ENCODE measurements at places on chromosomes 7 and 10. TPM values are rescaled to one million over a fixed set of nuclear protein-coding genes. Genes with fewer than 3 reads are reported as not detected.

The AGR2 gene
- 11.9 TPM for total RNA-seq

The CLDN4 gene
- 277 TPM for total RNA-seq

The TDRD1 gene
- total RNA-seq: not detected

The NOLC1 gene
- 130 TPM for total RNA-seq

The C7orf57 gene
- total RNA-seq: not detected

The APBB1IP gene
- total RNA-seq: 1.6 TPM

The COL13A1 gene
- 6.0 TPM for total RNA-seq

The HMX2 gene
- not detected for total RNA-seq

The CALCR gene
- total RNA-seq: not detected

The SEMA3E gene
- 0.35 TPM for total RNA-seq

The LBX1 gene
- not detected for total RNA-seq

The PNLIPRP2 gene
- total RNA-seq: not detected

The TRIL gene
- total RNA-seq: 0.06 TPM

The PTF1A gene
- total RNA-seq: not detected

The AKR1C1 gene
- total RNA-seq: 1.6 TPM

The SPDYE3 gene
- total RNA-seq: not detected

The CYP3A4 gene
- total RNA-seq: not detected

The PTPN20 gene
- 1.0 TPM for total RNA-seq

The SLC29A4 gene
- total RNA-seq: 8.2 TPM

The SPACDR gene
- not detected for total RNA-seq

The GPR85 gene
- total RNA-seq: 0.22 TPM

The UPK3BL2 gene
- 1.0 TPM for total RNA-seq

The PPP1R3A gene
- total RNA-seq: not detected

The OR6V1 gene
- not detected for total RNA-seq

The SPDYE16 gene
- total RNA-seq: not detected

The GATAD1 gene
- total RNA-seq: 23.2 TPM

The VENTX gene
- not detected for total RNA-seq

The ATOH7 gene
- 0.58 TPM for total RNA-seq

The ZNF487 gene
- 0.81 TPM for total RNA-seq

The VPS37D gene
- total RNA-seq: 12.2 TPM

The ECHDC3 gene
- total RNA-seq: 26.3 TPM

The UNCX gene
- total RNA-seq: 0.65 TPM

The TRPV6 gene
- 0.29 TPM for total RNA-seq

The GIMAP4 gene
- not detected for total RNA-seq

The PLAC9 gene
- not detected for total RNA-seq

The TMEM236 gene
- total RNA-seq: 0.07 TPM

The TMEM196 gene
- not detected for total RNA-seq

The LRRTM3 gene
- 0.06 TPM for total RNA-seq

The CPA1 gene
- not detected for total RNA-seq

The ADGRA1 gene
- not detected for total RNA-seq

The ASZ1 gene
- not detected for total RNA-seq

The TLX1 gene
- not detected for total RNA-seq

The TRIM73 gene
- 0.14 TPM for total RNA-seq

The PRKG1 gene
- total RNA-seq: 0.17 TPM

The NKX2-3 gene
- not detected for total RNA-seq

The DPYSL4 gene
- total RNA-seq: 1.7 TPM

The IDI2 gene
- total RNA-seq: not detected

The PNLIP gene
- total RNA-seq: not detected

All from epithelial cell of proximal tubule (primary cell).